Kidney epithelial cell (primary cell): ENCODE measurements at places on chromosomes 12 and 14.

DNA sequence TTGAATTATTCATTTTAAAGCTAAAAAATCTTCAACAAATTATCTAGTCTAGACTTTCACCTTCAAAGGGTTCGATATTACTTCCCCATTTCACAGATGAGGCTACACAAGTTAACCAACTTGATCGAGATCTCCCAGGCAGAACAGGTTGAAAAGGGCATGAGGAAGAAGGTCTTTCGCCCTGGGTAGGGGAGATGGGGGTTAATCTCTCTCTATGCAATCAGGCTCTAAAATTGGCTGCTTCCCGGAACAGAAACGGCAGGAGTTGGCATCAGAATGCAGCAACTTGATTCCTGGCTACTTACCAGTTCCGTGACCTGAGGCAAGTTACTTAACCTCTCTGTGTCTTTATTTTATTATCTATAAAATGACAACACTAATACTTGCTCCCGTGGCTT is 2.4 kb upstream of the CISTR start:
- no peak for DNase-seq

DNA sequence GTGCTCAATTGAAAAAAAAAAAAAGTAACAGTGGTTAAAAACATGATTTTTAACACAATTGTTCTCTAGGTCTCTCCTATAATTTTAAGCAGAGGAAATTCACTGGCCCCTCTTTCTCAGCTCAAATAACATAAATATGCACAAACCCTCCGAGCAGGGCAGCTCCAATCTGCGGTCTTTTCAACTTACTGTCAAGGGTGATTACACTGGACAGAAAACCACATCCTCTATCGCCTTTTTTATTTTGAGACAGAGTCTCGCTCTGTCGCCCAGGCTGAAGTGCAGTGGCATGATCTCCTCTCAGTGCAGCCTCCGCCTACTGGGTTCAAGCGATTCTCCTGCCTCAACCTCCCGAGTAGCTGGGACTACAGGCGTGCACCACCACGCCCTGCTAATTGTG is 16.5 kb upstream of the GABARAPL1 start:
- no peak for DNase-seq

GRCh38 chr12:124703856-124704255 is 136.4 kb upstream of the NCOR2 start:
- no peak for DNase-seq

DNA sequence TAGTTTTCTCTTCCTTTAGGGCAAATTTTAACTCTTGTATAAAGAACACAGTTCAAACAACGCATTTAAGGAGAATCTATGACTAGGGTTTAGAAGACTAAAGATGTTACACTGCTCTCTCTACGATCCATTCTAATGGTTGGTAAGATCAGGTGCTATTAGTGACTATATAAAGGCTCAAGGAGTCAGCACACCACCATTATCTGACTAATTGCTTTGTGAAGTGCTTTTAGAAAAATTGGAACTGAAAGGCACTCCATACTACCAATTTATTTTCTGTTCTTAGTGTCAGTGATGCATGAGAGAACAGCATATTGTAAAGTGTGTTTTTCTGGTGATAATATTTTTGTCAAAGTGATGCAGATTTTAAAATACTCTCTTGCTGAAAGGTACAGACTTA is 136.8 kb downstream of the SYT1 start:
- no peak for DNase-seq

DNA sequence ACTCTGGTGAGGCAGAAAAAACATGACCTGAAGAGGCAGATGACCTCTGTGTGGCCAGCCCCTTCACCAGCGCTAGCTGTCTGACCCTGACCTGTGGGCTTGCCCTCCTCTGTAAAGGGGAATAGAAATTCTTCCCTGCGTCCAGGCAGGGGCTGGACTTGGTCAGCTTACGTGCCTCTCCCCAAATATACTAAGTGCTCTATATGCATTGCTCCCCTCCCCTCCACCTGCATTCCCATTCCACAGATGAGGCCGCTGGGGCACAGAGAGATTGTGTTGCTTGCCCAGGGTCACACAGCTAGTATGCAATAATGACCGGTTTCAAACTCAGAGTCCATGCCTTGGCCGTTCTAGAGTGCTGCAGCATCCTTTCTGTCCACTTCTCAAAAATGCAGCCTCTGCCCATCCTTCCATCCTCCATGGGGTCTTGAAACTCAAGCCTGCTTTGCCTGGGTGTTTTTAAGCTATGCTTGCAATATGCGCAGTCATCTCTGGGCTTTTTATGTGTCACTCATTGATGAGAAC is 303.9 kb downstream of the CACNA1C start:
- DNase-seq: no peak

DNA sequence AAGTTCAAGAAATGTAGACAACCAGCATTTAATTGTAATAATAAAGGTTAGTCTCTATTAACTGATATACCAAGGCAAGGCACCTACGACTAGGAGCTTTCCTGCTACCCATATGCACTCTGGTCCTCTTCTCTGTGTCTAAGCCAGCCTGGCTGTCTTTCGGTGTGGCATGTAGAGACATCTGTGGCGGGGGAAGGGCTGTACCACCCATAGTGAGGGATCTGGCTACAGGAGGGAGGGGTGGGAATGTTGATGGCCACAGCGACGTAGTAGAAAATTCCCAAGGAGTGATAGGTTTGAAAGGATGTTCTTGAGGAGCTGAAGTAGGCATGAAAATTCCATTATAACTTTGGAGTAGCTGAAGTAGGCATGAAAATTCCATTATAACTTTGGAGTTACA is 344.2 kb downstream of the ATP23 start:
- no peak for DNase-seq

DNA sequence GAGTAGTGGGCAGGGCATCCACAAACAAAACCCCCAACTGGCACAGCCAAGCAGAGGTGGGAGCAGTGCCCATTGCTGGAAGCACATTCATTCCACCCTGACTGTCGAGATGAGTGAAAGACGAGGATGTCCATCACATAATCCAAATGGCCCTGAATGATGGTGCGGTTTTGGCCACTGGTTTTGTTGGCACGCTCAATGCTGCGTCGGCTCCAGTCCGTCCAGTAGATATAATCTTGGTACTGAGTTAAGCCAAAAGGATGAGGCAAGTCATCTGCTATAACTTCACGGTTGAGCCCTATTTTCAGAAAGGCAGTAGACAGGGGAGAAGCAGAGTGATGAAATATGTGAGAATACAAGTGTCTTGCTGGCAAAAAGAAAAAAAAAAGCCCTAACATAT is 88.1 kb downstream of the BCL2L14 start:
- DNase-seq: no peak

GRCh38 chr12:93570552-93571364 is 1.7 kb upstream of the SOCS2 start:
- DNase-seq: peak; percentile 68

DNA sequence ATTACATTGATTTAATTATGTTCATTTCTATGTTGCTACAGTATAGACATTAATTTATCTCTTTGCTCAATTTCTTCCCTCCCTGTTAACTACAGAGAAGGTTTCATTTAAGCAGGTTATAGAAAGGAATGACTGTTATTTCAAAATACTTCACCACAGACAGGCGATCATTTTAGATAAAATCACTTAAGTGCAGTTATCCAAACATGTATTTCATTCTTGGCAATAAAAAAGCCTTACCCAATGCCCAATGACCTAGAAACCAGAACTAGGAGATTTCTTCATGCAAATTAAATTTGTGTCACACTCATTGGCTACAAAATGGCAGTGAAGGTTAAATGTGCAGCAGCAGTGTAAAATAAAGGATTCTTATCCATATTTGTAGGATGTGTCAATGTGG is 266.4 kb downstream of the KCNH5 start:
- DNase-seq: no peak

GRCh38 chr14:61925043-61925442 is 162.8 kb downstream of the SNAPC1 start:
- peak; percentile 52 for DNase-seq

DNA sequence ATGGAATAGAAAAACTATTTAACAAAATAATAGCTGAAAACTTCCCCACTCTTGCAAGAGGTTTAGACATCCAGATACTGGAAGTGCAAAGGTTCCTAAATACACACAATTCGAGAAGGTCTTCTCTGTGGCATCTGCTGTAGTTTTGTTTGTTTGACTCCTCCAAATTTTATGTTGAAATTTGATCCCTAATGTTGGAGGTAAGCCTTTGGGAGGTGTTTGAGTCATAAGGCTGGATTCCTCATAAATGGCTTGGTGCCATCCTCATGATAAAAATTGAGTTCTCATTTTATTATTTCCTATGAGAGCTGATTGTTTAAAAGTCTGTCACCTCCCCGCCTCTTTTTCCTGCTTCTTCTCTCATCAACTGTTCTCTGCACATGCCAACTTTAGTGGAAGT is 182.7 kb downstream of the MYRFL start:
- DNase-seq: no peak

DNA sequence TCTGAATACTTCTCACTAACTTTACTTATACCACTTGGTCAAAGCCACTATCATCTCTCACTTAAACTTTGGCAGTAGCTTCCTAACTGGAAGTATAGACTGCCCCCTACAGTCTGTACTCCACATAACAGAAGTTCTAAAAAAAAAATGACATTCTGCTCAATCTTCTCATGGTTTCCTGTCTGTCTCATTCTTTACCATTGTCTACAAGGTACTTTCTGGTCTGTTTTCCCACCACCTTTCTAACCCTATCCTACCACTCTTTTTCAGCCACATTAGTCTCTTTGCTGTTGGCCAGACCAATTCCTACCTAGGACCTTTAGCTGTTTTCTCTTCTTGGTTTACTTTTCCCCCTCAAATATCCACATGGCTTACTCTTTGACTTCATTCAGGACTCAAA is 14.7 kb downstream of the CPSF6 start:
- no peak for DNase-seq

GRCh38 chr12:31603546-31604009 is 12.6 kb upstream of the DENND5B start:
- no peak for DNase-seq

- no peak for DNase-seq
Observed at GRCh38 chr14:68854421-68854820, 61.6 kb upstream of the ZFP36L1 start.

DNA sequence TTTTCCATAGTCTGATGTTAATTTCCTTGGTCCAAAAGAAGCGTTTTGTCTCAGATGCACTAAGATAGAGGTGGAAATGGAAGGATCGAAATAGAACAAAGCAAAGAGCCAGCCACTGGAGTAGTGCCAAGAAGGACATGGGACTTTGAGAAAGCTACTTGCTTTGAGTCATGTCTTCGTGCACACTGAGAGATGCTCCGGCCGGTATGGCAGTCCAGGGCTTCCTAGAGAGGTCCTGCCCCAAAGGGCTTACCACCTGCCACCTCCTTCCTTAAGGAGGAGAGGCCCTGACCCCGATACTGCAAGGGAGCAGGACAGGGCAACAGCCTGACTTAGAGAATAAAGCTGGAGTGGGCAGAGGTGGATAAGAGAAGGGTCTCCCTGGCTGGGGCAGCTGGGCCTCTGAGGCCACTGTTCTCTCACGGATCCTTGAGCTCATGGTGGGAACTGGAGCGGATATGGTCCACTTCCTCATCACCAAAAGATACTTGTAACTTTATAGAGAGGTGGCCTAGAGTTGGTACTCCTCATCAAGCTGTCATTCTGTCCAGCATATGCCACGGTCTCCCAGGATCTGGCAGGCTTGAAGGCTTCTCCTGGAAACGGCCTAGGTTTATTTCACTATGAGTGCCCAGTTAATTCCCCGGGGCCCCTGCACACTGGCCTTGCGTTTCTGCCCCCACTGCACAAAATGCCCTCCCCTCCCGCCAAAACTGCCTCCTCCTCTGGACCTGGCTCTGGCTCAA is 57.4 kb downstream of the FOXN3 start:
- DNase-seq: no peak

GRCh38 chr12:132600048-132601032 is 10.0 kb downstream of the LRCOL1 start:
- no peak for DNase-seq

GRCh38 chr14:68938271-68939150 is 40.6 kb downstream of the ACTN1 start:
- DNase-seq: peak; percentile 83

DNA sequence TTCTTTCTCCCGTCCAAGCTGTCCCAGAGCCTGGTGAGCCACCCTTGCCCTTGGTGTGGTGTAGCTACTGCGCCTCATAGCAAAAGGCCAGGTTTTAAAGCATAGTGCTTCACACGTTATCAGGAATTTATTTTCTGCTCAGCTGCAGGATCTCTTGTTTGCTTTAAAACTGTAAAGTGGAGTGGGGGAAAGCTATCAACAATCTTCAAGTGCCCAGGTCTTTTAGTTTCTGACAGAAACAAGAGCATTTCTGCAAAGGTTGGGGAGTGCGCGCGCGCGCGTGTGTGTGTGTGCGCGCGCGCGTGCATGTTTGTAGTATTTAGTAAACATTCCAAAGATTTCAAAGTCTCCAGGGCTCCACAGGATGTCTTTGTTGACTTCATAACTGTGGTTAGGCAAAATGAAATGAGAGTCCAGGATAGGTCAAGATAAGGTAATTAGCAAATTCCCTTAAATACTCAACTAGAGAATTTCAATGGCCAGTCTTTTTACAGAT is 45.5 kb downstream of the EML1 start:
- no peak for DNase-seq

DNA sequence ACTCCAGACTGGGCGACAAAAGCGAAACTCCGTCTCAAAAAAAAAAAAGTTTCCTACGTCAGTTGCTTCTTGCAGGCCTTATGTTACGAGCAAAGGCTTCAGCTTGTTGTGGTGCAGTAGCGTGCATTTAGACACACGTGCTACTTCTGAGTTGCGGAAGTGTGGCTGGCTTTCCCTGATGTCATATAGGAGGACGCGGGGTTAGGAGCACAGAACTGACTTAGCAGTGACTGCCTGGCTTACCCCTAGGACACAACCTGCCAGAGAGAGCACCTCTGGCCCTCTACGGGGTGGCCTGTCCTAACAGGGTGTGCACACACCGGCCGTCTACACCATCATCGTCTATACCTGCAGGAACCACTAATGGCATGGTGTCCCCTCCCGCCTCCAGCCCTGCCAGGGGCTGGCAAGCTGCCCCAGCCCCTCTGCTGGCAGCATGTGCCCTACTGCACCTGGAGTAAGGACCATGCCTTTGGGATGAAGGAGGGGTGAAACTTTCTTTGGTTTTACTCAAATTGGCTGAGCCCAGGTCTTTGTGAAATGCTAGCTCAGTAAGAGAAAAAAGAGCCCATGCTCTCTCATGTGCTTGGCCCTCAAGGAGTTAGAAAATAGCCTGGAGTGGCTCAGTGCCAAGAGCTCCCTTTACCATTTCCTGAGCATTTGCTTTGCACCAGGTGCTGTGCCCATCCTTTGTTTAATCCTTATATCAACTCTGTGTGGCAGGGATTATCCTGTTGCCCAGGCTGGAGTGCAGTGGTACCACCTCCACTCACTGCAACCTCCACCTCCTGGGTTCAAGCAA is 1.7 kb upstream of the GPR68 start:
- no peak for DNase-seq

GRCh38 chr12:108996320-108996719 is 24.5 kb downstream of the SVOP start:
- no peak for DNase-seq

GRCh38 chr14:29668201-29668600 is 259.4 kb downstream of the PRKD1 start:
- no peak for DNase-seq

DNA sequence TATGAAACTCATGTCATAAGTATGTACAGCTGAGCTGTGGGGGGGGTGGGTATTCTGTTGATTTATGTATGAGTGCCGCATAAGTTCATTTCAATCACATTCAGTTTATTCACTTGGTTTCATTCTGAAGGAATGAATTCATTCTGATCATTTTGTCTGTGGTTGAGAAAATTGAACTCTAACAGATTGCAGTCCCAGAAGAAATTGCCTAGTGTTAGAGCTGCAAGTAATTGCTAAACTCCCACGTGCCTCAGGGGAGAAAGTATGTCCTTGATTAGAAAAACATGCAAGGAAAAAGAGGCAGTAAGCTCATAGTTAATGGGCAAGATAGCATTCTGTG is 442.4 kb upstream of the MGAT4C start:
- DNase-seq: no peak

GRCh38 chr14:22820731-22821130 is 5.5 kb upstream of the SLC7A7 start:
- DNase-seq: no peak
